ENCODE measurements at places on chromosomes 12 and 14.

- no peak for DNase-seq
Observed at GRCh38 chr12:4216187-4216927, 57.2 kb upstream of the CCND2 start.

DNA sequence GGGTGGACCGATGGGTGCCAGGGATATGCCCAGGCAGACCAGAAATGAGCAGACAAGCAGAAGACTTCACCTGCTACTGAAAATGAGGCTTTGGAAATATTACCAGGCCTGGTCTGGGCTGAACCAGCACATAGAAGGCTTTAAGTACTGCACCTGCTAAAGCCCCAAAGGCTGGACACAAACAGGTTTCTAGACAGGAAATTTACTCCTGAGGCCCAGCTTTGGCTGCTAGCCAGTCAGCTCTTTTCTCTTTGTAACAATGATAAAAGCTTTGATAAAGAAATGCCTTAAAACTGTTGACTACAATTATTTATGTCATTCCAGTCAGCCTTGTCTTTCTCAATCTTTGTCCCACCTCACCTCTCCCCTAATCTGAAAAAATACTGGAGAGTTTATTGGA, 228.9 kb upstream of the EGLN3 start:
- DNase-seq: no peak

DNA sequence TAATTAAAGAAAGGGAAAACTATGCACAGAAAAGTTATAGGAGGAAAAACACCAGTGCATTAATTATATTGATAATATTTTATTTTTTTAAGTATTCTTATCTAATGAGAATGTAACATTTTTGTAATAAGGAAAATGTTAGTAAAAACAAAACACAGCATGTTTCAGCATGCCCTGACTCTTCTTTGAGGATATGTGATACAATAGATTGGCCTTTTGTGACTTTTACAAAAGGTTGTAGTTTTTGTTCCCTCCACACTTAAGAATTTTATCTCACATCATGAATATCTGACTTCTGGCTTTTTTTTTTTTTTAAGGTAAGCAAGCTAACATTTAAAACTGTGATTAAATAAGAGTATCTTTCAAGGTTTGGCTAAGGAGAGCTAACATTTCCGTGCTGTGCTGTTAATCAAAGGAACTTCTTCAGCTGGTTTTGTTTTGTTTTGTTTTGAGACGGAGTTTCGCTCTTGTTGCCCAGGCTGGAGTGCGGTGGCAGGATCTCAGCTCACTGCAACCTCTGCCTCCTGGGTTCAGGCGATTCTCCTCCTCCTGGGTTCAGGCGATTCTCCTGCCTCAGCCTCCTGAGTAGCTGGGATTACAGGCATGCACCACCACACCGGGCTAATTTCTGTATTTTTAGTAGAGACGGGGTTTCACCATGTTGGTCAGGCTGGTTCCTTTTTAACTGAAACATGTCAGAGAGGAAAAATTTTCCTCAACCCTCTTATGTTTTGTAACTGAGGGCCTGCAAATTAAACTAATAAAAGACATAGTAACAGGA, 30.8 kb upstream of the RESF1 start:
- DNase-seq: peak; percentile 39

DNA sequence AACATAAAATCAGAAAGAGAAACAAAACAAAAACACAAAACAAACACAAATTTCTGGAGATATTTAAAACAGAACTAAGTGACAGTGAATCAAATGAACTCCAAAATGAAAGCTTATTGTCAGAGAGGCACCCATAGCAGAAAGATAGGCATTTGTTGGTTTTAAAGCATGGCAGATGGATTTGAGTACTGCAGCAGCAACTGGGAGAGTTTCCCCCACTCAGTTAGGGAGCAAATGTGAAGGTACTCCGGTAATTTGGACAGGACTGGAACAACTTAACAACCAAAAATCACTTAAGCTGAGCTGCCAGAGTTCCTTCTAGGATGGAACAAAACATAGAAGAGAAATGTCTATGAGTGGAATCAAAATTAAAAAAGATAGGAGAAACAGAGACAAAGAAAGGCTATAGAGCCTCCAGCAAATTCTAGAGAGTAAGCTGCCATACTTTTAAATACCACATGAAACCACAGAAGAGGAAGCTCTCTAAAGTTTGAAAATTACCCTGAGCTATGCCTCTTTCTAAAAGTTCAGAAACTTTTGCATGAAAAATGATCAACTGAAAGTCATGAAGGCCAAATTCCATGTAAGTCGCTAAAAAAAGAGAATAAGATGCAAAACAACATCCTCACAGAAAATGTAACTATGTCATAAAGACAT, 1248.3 kb upstream of the USP15 start:
- no peak for DNase-seq

GRCh38 chr14:93954900-93955849, 21.2 kb downstream of the ASB2 start:
- DNase-seq: peak; percentile 75

DNA sequence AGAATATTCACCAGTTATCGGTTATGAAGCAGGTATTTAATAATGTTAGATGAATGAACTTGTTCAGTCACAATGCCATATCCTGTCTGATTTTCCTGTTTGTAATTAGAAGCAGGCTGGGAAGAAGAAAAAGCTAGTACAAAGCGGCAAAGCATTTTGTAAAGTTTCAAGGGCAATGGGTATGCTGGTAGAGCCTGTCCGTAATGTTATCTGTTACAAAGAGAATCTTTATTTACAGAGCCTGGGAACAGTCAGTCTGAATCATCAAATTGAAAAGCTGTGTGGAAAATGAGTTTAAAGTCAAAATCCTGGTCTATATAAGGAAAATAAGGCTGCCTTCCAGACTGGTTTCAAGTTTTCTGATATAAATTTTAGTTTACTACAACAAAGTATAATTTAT, 40.5 kb downstream of the PARP11 start:
- no peak for DNase-seq

DNA sequence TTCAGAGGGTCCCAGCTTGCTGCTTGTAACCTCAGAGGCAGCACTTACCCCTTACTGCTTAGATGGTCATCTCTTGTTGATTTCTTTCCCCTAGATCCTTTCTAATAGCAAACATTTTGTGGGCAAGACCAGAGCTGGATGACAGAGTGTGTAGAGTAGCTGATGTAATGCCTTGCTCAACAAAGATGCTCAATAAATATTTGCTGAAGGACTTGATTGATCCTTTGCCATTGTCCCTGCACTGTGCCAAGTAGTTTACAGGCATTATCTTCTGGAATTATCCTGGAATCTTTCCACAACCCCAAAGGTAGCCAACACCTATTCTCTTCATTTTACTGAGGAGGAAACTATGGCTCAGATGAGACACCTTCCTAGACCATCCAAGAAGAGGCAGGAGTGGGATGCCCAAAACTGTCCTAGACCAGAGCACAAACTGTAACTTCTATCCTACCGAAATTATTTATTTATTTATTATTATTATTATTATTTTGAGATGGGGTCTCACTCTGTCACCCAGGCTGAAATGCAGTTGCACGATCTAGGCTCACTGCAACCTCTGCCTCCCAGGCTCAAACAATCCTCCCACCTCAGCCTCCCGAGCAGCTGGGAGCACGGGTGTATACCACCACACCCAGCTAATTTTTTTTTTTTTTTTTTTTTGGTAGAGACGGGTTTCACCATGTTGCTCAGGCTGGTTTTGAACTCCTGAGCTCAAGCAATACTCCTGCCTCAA, 1.4 kb downstream of the MMAB start:
- no peak for DNase-seq

GRCh38 chr14:87623616-87624015, 369.4 kb downstream of the GALC start:
- DNase-seq: no peak

DNA sequence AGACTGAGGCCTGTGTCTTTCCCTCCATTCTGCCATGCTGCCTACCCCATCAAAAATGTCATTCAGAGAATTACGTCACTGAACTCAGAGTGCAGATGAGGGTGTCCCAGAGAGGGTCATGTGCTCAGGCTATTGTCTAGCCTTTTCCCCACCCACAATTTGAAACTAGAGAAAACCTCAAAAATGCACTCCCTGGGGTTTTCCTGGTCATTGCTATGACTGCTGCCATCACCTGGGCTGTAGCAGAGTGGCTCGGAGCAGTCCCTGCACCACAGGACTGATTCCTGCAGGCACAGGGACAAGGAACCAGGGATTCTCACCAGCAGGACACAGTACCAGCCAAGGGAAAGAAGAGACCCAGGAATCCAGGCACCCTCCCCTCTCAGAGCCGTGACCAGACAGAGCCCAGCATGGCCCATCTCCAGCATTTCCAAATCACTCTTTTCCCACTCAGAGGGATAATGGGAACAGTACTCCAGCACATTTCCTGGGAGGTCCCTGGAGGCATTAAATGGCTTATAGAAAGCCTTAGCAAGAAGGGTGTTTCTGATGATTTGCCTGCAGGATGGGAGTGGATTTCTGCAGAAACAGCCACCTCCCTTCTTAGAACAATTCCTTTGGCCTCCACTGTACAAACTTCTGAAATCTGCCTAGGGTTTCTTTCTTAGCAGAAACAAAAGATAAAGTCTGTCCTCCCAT, 45.9 kb downstream of the VWF start:
- no peak for DNase-seq

DNA sequence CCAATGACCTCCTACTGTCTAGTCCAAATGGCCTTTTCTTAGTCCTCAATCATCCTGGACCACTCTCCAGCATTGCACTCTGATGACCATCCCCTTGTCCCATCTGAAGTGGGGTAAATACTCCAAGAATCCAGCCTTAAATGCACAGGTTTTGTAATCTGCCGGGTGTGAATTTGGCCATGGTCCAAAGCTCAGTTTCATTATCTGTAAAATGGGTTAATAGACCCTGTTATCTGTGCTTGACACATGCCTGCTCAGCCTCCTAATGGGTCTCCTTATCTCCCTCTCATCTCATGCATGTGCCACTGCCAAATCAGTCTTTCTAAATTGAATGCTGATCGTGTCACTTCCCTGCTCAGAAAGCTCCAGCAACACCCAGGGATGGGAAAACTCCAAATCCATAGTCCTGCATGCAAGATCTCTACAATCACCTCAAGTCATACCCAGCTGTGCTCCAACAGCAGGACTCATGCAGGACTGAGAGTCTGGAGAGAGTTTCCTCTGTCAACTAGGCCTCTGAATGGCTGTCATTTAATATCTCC, 22.3 kb downstream of the LGR5 start:
- DNase-seq: no peak

- DNase-seq: no peak
Observed at GRCh38 chr14:54676812-54677708, 110.1 kb downstream of the SAMD4A start.

- no peak for DNase-seq
Observed at GRCh38 chr12:106274012-106274411, 26.2 kb upstream of the CKAP4 start.

DNA sequence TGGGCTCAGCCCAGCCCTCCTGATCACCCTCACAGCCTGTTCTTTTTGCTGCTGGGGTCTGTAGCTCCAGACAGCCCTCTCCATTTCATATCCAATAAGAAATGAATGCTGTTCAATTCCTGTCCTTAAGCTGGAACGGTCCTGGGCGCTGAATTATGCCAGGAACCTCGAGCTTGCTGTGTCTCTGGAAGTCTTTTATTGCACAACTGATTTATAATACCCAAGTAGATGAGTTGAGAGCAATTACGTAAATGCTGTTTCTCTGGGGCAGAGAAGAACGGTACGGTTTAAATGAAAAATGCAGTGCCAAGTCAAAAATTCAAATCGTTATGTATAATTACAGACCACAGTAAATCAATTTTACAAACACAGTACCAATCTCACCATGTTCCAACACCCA, 161.0 kb downstream of the SAMD4A start:
- no peak for DNase-seq

DNA sequence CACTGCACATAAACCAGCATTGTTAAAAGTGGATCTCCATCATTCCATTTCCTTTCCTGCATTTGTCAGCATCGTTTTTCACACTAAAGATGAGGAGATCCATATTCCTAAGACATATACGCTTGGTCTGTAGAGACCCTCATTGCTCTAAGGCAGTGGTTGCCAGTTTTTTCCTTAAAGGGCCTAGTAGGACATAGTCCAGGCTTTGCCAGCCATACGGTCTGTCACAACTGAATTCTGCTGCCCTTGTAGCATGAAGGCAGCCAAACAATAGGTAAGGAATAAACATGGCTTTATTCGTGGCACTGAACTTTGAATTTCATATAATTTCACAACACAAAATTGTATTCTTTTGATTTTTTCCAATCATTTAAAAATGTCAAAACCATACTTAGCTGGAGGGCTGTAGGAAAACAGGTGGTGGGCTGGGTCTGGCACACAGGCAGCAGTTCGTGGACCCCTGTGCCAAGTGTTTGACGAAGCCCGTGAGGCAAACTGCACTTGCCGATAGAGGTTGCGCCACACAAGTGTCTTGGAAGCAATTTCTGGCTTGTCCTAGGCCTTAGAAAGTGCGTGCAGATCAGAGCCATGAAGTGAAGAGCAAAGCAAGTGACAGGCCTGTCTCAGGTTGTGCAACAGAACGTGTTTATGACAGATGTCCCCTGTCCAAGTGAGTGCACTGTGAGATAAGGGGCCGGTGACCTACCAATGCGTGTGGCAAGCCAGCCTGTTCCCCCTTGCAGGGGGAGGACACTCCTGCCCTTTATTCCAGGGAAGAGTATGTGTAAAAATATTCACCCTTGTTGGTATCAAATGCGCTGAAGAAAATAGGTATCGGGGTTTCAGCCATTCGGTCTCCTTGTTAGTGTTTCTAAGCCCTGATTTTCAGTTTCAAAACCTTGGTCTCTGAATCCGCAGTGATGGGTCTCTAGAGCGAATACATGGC, 916 bp upstream of the CHPT1 start:
- no peak for DNase-seq

DNA sequence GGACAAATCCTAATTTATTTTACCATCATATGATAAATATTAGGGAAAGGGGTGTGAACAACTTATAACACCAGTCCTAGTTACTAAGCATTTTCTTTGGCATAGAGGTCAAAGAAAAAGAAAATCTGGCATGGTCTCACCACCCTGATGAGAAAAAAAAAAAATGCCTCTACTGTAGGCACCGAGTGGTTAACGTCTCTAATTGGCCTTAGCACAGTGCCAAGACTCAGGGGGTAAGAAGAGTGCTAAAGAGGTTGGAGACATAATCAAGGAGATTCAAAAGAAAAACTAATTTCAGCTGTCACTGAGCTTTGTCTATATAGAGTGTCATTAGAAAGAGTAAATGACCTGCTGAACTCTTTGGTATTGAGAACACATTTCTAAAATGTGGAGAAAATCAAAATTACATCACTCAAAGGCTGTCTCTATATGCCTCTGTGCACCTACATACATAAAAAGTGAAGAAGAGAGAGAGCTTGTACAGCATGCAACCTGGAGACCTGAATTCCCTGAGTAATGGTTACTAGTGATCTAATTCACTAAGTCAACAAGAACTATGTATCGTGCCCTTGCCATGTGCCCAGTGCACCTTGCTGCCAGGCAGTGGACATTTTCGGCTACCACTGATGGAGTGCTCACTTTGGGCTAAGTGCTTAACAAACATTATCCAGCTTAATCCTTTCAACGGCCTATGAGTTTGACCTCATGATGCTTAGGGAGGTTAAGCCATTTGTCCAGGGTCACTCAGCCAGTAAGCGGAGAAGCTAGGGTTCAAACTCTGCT, 113.8 kb upstream of the G2E3 start:
- DNase-seq: no peak

- DNase-seq: no peak
Observed at GRCh38 chr14:98062083-98062482, 1209.9 kb downstream of the BCL11B start.
